ENCODE measurements at places on chromosomes 3 and 15.

- DNase-seq = no peak
Measured at GRCh38 chr15:33098094-33099058, 96.1 kb downstream of the FMN1 start.

DNA sequence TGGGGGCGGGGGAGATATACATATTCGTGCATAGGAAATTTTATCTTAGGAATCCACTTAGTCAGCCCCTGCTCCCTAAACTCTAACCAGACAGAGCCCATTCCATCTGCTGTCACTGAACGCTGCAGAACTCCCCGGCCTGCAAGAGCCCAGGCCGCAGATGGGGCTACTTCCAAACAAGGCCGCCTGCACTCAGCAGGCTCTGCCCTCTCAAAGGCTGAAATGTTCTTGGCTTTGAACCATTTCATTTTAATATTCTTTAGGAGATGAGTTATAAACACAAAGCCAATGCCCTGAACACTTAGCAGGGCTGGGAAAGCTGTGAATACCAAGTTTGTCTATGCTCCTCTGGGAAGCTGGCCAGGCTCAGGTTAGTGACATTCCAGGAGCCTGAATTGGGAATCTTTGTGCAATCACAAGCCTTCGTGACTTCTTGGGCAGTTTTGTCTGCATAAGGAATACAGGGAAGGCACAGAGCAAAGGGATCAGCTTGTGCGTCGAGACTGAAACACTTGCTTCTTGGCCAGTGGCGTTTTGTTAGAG lies 65.0 kb downstream of the SYNM start:
- no peak for DNase-seq

- DNase-seq = no peak
Measured at GRCh38 chr3:65551945-65552344, 486.8 kb downstream of the MAGI1 start.

- DNase-seq = no peak
Measured at GRCh38 chr3:163508206-163508605, 1570.1 kb downstream of the SI start.

GRCh38 chr15:60591496-60592370 lies 112.8 kb upstream of the ICE2 start:
- DNase-seq = no peak

GRCh38 chr3:134471521-134472193 lies 14.1 kb downstream of the ANAPC13 start:
- DNase-seq = no peak

DNA sequence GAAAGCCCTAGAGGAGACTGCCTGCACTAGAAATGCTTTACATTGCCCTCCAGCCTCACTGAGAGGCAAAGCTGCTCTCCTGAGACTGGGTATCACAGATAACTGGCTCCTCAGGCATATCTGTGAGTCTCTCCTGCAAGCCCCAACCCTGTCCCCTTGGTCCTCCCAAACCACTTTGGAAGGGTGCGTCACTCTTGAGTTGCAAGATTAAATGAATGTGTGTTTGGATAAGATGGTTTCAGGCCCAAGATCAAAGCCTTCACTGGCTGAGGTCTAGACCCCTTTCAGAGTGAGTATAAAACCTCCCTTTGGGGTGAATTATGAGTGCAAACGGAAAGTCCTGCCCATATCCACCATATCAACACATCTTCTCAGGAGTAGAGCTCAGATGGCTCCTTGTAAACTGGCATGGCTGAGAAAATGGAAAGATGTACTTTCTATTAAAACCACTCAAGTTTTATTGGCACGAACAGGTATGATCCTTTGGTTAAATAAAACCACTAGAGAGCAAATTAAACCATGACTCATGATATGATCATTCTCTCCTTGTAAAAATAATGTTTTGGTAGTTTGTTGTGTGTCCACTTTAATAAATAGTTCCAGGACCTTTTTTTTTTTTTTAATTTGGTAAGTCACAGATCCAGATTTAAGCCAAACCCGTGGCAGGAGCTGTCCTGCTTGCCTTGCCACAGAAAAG lies 164.0 kb downstream of the CHST2 start:
- no peak for DNase-seq

GRCh38 chr3:120460862-120461261 lies 10.1 kb upstream of the FSTL1 start:
- DNase-seq = no peak

- no peak for DNase-seq
Measured at GRCh38 chr3:144444546-144444945, 472.9 kb downstream of the DIPK2A start.

DNA sequence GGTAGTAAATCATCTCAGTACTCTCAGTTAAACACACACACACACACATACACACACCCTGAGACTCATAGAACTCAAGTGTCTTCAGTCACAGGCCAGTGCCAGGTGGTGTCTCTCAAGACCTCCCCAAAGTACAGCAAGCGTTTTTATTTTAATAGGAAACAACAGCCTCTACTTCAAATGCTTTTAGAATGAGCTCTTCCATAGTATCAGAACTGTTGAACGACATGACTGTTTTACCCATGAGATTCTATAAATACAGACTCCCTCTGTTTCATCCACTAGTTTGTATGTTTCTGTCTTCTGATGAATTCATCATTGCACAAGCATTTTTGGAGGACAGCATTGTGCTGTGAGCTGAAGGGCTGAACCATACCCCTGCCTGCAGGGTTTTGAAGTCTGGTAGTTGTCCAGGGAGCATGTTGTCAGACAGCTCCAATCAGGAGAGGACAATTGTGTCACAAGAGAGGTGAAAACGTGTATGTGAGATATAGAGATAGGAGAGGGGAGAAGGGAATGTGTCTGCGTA lies 201.0 kb upstream of the BCL6 start:
- no peak for DNase-seq

- no peak for DNase-seq
Measured at GRCh38 chr3:172079326-172079976, 40.1 kb downstream of the FNDC3B start.

DNA sequence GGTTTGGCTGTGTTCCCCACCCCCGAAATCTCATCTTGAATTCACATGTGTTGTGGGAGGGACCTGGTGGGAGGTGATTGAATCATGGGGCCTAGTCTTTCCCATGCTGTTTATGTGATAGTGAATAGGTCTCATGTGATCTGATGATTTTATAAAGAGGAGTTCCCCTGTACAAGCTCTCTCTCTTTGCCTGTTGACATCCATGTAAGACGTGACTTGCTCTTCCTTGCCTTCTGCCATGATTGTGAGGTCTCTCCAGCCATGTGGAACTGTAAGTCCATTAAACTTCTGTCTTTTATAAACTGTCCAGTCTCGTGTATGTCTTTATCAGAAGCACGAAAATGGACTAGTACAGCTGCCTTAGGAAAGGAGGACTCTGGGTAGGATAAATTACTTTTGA lies 976.7 kb downstream of the MCTP2 start:
- DNase-seq = no peak

GRCh38 chr3:123636431-123636841 lies 51.6 kb upstream of the HACD2 start:
- DNase-seq = no peak

- no peak for DNase-seq
Measured at GRCh38 chr3:33250712-33251111, 26.5 kb upstream of the FBXL2 start.

GRCh38 chr15:31438601-31439265 lies 112.1 kb downstream of the KLF13 start:
- DNase-seq = no peak

DNA sequence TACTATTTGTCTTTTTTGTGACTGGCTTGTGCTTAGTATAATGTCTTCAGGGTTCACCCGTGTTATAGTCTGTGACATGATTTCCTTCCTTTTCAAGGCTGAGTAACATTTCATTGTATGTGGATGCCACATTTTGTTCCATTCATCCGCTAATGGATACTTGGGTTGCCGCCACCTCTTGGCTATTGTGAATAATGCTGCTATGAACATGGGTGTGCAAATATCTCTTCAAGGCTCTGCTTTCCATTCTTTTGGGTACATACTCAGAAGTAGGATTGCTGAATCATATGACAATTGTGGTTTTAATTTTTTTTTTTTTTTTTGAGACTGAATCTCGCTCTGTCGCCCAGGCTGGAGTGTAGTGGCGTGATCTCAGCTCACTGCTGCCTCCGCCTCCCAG lies 15.4 kb downstream of the CRTC3 start:
- DNase-seq = no peak

DNA sequence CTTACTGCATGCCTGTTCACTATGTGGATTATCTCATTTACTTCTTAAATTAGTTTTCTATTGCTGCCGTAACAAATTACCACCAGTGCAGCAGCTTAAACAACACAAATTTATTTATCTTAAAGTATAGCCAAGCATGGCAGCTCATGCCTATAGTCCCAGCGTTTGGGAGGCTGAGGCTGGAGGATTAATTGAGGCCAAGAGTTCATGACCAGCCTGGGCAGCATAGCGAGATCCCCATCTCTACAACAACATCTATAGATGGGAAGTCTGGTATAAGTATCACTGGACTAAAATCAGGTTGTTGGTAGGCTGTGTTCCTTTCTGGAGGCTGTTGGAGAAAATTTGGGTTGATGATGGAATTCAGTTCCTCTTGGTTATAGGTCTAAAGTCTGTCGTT lies 5.1 kb downstream of the SLC2A2 start:
- DNase-seq = no peak

Data from GOT3 (cell line).